Esophagus squamous epithelium (tissue), 5 donors: ENCODE measurements at places on chromosomes 2 and 18. TPM values are rescaled to one million over a fixed set of nuclear protein-coding genes. Genes with fewer than 3 reads are reported as not detected.

The POTEJ gene
- total RNA-seq: not detected

GRCh38 chr2:44778671-44779476 lies 162.6 kb upstream of the SIX3 start:
- H3K27me3 ChIP-seq: no peaks in the 10 kb centered on the region
- no peaks in the 10 kb centered on the region for H3K4me1 ChIP-seq
- H3K27ac ChIP-seq: no peak overlapping the region
- H3K36me3 ChIP-seq: no peaks in the 10 kb centered on the region
- DNase-seq: no peak

GRCh38 chr18:47788621-47789020 lies 141.8 kb downstream of the SMAD2 start:
- no peak overlapping the region for H3K27ac ChIP-seq
- no peak for DNase-seq
- H3K4me3 ChIP-seq: no peak overlapping the region
- H3K27me3 ChIP-seq: no peaks in the 10 kb centered on the region
- no peaks in the 10 kb centered on the region for H3K36me3 ChIP-seq

DNA sequence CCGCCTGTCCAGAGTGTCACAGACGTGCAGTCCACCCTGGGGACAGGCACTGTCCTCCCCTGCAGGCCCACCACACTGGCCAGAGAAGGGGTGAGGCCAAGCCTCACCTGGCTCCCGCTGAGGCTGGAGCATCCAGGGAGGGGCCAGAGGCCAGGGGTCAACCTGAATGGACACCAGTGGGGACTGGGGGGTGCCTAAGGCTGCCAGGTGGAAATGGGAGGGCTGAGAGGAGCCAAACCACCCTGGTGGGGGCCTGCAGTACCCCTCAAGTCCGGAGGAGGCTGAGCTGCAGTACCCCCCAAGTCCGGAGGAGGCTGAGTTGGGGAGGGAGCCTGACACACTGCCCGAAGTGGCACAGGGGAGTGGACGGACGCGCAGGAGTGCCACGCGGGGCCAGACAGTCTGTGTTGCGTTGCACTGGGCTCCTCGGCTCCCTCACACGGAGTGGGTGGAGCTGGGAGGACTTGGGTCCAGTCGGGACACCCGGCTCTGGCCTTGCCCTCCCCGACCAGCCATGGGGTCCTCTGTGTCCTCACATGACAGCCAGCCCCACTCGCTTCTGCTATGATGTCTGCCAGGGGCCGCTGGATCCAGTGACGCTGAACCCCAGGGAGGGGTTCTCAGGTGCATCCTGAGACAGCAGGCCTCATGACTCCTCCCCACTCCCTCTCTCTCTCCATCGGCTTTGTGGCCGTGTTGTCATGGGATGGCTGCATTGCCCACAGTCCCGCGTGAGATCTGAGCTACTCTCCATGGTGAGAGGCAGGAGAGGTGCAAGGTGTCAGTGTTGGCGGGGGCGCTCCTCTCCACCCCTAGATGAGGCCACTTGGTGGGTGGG lies 22.3 kb upstream of the GPC1 start:
- H3K36me3 ChIP-seq: no peaks in the 10 kb centered on the region
- H3K27ac ChIP-seq: no peak overlapping the region
- H3K27me3 ChIP-seq: no peaks in the 10 kb centered on the region
- H3K4me1 ChIP-seq: peaks cover 7% of the 10 kb centered on the region
- H3K4me3 ChIP-seq: no peak overlapping the region
